ENCODE measurements at places on chromosomes 3 and 15.
A peak's percentile ranks its signal among the peaks of the same experiment; 100 is the strongest.

GRCh38 chr15:78208887-78209645 lies 25.3 kb downstream of the ACSBG1 start:
- no peak for DNase-seq

DNA sequence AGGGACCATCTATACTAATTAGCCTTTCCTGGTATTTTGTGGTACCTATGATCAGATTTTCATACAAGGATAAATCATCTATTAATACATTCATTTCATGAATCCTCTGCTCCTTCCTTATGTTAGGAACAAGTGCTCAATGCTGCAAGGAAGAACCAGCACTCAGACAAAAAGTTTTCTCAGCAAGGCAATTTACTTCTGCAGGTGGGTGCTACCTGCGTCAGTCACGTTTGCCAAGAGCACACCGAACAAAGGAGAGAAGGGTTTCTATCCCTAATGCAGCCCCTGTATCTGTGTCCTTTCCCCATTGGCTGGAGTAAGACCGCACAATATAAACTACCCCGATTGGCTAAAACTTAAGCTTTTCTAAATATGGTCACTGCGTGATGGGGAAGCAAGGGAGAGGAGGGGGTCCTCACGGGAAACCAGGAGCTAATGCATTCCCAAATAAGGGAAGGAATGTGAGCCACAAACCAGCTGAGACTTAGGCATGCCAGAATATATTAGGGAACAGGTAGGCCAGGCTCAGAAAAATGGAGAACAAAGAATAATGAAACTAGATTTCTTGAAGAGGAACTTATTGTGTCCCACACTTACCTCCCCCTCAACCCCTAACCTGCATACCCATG lies 76.5 kb downstream of the AQR start:
- no peak for DNase-seq

DNA sequence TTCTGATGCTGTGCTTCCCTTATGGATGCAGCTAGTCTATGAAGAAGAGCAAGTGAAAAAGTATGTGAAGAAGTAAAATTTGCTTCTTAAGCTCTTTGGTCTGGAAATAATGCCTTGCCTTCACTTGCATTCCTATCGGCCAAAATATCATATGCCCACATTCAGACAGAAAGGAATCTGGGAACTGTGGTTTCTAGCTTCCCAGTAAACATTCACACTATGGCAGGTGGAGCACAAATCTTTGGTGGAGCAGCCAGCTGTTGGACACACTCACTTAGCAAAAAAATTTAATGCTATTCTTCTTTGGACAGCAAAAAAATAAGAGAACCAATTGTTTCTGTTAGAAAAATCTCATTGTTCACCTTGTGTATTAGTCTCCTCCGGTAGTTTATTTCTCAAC lies 12.3 kb upstream of the COL6A6 start:
- no peak for DNase-seq

DNA sequence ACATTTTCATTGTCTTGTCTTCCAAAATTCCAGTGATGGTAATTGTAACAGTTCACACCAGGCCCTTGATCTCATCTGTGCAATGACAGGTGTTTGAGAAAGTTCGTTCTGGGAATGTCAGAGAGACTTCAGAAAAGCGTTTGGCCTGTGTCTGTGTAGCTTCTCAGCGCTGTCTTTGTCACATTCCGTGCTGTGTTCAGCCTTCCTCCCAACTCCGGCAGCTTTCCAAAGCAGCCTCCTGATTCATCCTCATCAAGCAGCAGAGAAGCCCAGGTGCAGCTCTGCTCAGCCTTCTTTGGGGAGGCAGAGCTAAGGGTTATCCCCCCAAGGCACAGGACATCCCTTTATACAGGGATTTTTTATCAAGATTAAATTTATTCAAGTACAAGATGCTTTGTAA lies 494.0 kb upstream of the SUCLG2 start:
- DNase-seq = no peak

DNA sequence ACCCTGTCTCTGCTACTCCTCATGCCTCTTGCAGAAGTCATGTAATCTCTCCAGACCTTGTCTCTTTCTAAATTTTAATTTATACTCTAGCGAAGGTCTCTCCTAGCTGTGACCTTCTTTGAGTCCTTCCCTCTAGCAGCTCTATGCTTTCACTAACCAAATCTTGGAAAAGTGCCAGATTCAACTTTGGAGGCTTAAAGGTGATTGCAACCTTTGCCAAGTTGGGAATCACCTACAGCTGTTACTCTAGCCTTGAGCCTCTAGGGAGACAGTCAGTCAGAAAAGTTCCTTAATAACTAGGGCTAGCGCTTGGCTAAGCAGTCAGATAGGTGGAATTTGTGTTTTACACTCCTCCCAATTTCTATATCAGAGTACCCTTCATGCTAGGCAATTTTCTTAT lies 46.1 kb upstream of the ABI3BP start:
- no peak for DNase-seq

- no peak for DNase-seq
Observed at GRCh38 chr15:65081758-65082157, 5.2 kb downstream of the KBTBD13 start.

GRCh38 chr3:126395846-126396513 lies 1.3 kb downstream of the CFAP100 start:
- no peak for DNase-seq

- no peak for DNase-seq
Observed at GRCh38 chr3:95612611-95613010, 1201.8 kb upstream of the EPHA6 start.

DNA sequence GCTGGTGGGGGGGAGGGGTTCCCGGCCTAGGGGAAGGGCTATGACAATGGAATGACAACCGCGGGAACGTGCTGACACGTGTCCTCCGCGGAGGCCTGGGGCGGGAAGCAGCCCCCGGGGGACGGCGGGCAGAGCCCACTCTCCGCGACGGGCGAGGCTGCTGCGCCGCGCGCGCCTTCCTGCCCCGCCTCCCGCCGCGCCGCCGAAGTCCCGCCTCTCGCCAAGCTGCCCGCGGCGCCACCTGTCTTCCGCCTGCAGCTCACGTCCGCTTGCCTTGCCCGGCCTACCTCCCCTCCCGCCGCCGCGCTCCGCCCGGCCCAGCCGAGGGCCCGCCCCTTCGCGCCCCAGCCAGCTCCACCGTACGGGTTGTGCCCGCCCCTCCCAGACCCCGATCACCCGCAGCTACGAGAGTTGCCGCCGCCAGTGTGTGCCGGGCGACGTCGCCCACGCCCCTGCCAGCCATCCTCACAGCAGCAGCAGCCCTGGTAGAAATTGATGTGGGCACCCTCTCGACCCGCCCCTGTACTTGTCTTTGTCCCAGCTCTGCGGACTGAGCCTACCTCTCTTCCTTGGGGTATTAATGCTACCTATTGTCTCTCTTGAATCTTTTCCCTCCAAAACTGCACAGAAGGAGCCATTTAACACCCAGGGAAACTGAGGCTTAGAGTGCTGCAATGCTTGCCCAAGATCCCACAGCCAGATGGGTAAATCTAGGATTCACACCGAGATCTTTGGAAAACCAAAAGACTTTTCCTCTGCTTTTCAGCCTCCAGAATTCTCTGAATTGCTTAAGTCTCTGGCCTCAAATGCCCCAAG lies at the start of gene PARP16:
Gene PARP16 (minus strand): TSS at position 180 of the 816 bp plus-strand sequence. CDS start 457 bp downstream, outside the sequence.
- peak; percentile 98 for DNase-seq

DNA sequence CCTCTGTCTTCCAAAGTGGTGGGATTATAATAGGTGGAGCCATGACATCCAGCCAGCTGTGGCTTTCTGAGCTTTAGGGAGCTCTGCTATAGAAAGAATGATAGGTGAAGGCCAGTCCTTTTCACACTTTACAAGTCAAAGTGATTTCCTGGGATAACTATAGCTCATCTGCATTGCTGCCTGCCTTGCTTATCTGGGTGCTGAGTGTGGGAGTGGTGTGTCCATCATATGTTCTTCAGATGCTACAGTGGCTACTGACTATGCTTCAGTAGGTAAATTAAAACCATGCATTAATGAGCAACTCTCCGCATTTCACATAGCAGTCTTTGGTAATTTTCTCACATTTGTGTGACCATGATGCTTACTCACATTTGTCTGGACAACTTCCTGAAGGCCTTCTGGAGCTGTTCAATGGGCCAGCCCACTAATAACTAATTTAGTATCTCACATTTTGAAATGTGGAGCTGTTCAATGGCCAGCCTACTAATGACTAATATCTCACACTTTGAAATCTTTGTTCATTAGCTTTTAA lies 23.4 kb downstream of the RHOA start:
- no peak for DNase-seq

GRCh38 chr15:41115652-41116115 lies 396 bp downstream of the INO80 start:
- DNase-seq = peak; percentile 78

- no peak for DNase-seq
Observed at GRCh38 chr3:100104817-100105413, 9.4 kb downstream of the FILIP1L start.
